Nasal cavity respiratory epithelium epithelial cell of viscerocranial mucosa (primary cell): ENCODE measurements at places on chromosomes 4 and X. TPM values are rescaled to one million over a fixed set of nuclear protein-coding genes. Genes with fewer than 3 reads are reported as not detected.

Gene MAGED4
- total RNA-seq = 0.57 TPM in 1 of 2 replicates, not detected in the other

Gene TBX22
- total RNA-seq = not detected in 2 replicates

Gene BBS7
- 17.4 and 18.1 TPM in 2 replicates for total RNA-seq

Gene KCTD8
- total RNA-seq = under 0.01 TPM in 2 replicates

Gene INPP4B
- 35.6 and 39.3 TPM in 2 replicates for total RNA-seq

Gene SLITRK4
- under 0.01 TPM in 1 of 2 replicates, not detected in the other for total RNA-seq

Gene CXCL6
- total RNA-seq = 0.78 TPM in 1 of 2 replicates, not detected in the other

Gene GSX2
- not detected in 2 replicates for total RNA-seq

Gene MAGEE2
- total RNA-seq = not detected in 2 replicates

Gene TMSB15C
- 0.68 and 1.9 TPM in 2 replicates for total RNA-seq

Gene CLDN34
- total RNA-seq = 0.14 TPM in 1 of 2 replicates, not detected in the other

Gene FAT4
- total RNA-seq = 1.4 and 2.3 TPM in 2 replicates

Gene SLC9B1
- total RNA-seq = 0.14 and 1.4 TPM in 2 replicates

Gene TMPRSS11E
- total RNA-seq = 10.9 and 14.5 TPM in 2 replicates

Gene EFHC2
- total RNA-seq = under 0.01 and 0.36 TPM in 2 replicates
